ENCODE measurements at places on chromosomes 16 and 17.
A peak's percentile ranks its signal among the peaks of the same experiment; 100 is the strongest.

DNA sequence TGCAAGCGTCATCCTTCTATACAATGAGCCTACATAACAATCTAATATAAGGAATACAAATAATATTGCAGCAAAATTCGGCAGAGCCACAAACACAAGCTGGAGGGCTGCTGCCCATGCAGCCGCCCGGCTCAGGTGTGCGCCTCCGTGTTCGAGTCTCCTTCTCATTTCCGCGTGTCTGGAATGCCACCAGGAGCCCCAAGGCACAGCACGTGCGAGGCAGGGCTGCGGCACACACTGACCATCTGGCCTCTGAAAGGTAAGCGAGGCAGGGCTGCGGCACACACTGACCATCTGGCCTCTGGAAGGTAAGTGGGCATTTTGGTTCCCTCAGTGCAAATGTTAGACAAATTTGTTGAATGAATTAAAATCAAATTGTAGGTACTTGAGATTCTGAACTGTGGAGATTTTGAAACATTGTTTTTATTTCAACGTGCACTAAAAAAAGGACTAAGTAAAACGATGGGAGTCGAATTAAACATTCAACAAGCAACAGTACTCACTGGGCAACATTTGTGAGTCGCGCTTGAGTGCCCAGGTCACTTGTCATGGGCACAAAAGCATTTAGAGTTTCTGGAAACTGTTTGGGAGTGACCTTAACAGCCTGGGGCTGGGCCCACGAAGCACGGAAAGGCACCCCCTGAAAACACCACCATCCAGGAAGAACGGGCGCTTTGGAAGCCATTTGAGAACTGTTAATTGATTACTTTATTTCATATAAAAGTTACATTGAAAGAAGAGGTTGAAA lies 37.4 kb downstream of the ZDHHC7 start:
- DNase-seq = no peak

- DNase-seq = peak; percentile 63
Measured at GRCh38 chr17:76527430-76528111, 9.9 kb downstream of the CYGB start.

DNA sequence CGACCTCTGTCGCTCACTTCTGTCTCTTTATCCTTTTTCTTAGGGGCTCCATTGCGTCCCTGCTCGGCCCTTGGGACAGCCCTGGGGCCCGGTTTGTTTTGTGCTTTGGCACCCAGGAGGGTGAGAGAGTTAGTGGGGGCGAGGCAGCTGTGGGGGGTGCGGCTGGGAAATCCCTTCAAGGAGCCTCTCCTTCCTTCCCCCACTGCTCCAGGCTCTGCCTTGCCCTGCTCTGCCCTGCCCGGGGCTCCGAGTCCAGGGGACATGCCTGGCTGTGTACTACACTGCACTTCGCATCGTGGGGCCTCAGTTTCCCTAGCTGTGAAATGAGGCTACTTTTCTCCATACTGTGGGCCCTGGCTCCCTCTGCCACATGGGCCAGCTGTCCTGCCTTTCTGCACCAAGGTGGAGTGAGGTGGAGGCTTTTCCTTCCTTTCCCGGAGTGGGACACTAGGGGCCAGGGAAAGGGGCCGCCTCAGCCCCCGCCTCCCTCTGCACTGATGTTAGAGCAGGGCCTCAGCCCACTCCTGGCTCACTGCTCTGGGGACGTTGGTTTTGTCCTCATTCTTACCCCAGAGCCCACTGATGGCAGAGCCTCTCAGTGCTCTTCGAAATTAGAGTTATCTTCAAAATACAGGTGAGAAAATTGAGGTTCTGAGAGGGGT lies 980 bp downstream of the LLGL1 start:
- no peak for DNase-seq

DNA sequence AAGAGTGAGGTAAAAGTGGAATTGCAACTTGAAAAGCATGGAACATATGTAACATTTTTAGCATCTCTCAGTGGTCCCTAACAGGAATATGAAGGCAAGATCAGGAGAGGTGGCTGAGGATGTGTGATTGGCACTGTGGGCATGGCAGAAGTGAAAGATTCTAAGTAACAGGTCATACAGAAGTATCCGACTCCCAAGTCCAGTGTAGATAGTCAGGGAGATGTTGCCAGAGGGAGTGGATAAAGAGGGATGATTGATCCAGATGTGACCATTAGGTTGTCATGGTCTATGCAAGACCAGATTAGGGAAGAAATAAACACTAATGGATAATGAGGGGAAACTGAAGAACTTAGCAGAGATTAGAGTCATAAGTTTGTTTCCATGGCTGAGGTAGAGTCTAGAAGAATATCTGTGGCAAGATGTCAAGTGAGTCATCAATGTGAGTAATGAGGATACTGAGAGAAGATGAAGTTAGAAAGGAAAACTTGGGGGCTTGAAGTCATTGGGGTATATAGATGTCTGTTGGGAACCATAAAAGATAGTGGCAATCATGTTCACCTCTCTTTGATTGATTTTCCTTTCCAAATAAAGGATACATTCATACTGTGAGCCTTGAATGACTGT lies 23.9 kb upstream of the CAPNS2 start:
- DNase-seq = no peak

GRCh38 chr17:66963521-66963908 lies 992 bp upstream of the CACNG4 start:
- no peak for DNase-seq

- no peak for DNase-seq
Measured at GRCh38 chr17:2904135-2904534, 107.9 kb downstream of the RAP1GAP2 start.

GRCh38 chr17:1606352-1606985 lies 22.2 kb downstream of the SLC43A2 start:
- DNase-seq = no peak

DNA sequence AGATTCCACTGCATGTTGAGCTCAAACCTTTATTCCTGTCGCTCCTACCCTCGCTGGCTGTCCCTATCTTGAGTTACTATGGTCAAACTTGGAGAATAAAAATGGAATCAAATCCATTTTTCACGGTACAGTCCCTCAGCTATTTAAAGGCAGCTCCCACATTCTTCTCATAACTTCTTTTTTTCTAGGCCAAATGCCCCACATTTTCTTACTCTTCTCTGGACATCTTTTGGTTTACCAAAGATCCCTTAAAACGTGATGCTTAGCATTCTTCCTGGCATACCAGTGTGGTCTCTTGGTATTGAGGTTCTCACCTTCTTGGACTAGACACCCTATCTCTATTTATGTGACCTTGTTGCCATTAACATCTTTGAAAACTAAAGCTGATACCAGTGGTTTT lies 48.3 kb upstream of the MAF start:
- DNase-seq = no peak

Measured in activated gamma-delta T cell treated with Interleukin-2 at 50 U/mL for 16 hours (primary cell).